ENCODE measurements at places on chromosomes 16 and 17.

DNA sequence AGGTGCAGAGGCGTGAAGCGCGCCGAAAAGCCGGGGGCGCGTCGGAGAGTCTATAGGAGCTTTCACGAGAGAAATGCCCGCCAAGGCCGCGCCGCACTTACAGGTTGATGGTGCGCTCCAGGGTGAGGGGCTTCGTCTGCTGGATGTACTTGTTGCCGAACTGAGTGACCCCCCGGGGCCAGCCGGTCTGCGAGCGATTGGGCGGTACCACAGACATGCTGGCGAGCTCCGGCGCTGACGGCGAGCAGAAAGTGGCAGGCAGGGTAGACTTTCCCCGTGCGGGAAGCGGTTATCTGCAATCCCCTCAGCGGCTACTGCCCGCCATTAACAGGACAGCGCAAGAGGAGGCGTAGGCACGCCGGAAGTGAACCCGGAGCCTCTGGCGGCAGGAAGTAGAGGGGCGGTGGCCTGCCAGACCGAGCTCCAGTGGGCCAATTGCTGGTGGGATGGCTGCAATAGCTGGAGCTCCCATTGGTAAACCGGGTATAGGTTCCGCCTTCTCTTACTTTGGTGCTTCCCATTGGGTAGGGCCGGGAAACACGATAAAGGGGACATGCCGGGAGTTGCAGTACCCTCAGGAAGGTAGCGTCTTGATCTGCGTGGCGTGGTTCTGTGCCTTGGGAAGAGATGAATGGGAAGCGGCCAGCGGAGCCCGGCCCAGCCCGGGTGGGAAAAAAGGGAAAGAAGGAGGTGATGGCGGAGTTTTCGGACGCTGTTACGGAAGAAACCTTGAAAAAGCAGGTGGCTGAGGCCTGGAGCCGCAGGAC is at the start of the genes NUDT21 and OGFOD1:
TSS of gene NUDT21 (minus strand) at position 347 of the 767 bp plus-strand sequence. CDS start at position 217, 130 bp downstream.
TSS of gene OGFOD1 (plus strand) at position 569 of the 767 bp plus-strand sequence. CDS start at position 628, 59 bp downstream.
- DNase-seq = peak; percentile 86

- DNase-seq = no peak
Measured at GRCh38 chr16:19400711-19401110, 17.0 kb upstream of the TMC5 start.

DNA sequence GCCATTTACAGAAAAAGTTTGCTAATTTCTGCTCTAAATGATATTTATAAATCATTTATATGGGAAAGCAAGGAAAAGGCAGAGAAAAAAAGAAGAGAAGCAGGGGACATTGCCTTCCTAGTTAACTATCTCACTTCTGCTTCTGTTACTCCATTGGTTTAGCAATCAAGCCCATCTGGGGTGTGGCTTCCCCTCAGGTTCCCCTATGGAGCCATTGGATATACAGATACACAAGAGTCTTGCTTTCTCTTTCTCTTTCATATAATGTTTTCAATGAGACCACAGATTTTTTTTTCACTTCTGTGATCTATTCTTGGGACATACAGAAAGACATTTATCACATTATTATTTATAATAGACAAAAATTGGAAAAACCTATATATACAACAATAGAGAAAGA is 105.6 kb upstream of the TOM1L1 start:
- DNase-seq = no peak

- no peak for DNase-seq
Measured at GRCh38 chr17:45274033-45274432, 12.1 kb upstream of the SPATA32 start.

DNA sequence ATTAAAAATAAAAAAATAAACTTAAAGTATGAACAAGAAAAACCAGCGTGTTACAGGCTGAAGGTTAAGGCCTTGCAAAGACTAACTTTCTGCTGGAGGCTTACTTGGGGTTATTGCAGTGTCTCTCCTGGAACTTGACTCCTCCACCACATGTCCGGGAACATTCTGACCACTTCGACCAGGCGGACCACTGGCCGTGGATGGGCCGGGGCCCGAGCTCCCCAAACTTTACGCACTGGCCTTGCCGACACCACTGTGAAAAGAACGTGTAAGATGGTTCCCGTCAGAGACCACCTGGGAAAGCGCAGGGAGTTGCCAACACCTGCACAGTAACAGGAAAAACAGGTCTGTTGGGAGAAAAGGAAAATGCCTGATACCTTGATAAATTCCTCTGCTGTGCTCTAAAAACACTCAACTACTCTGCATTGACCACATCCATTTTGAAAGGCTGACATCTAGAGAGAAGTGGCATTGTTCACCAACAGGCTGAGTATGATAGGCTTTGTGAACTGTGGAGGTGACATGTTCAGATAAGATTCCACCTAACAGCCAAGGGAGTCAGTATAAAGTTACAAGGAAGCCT is 99.1 kb downstream of the ADAMTS18 start:
- DNase-seq = no peak

DNA sequence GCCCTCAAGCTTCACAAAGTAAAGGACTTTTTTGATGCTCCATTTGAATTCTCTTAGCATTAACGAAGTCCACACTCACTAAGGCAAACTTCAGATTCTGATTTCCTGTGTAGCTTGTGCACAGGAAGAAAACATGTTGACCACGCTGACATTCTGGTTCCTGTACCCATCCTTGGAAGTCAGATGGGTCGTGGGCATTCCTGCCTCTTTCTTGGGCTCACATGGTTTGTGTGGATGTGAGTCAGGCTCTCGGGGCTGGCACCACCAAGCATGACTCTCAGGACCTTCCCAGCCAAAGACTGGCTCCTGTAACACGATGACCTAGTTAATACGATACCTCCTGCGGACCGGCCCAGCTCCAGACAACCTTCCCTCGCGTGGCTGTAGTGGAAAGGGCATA is 32.8 kb downstream of the ARSG start:
- DNase-seq = no peak

GRCh38 chr17:48502901-48503300 is 27.9 kb downstream of the HOXB1 start:
- no peak for DNase-seq

DNA sequence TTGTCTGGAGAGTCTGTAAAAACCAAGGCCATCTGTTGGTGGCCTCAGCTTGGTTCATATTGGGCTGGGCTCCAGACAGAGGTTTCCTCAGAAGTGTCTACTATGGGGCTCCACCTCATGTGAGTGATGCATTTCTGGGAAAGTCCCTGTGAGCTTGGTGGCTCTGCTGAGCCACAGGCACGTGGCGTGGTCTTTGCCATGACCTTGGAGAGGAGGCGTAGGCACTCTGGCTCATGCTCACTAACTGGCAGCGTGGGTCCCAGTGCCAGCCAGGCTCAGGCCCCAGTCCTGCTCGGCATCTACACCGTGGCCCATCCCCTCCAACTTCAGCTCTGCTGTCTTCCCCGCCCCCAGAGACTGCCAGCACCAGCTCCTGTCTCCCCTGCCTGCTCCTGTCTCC is 10.7 kb upstream of the SMTNL2 start:
- DNase-seq = peak; percentile 41

DNA sequence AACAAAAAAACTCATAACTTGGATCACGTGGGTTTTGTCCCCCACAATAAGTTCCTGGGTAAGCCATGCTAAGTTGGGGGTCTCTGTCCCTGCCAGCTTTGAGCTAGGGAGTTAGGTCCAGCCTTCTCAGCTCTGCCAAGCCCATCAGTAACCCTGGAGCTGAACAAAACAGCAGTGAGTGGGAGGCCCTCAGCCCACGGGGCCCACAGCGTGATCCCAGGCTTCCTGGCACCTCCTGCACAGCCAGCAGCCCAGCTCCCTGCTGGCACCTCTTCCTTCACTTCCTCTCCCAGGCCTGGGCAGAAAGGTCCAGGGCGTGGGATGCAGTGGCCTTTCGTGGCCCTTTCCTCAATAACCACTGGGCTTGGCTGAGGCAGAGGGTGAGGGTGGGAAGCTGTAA is 35.5 kb upstream of the CDC42EP4 start:
- no peak for DNase-seq

- no peak for DNase-seq
Measured at GRCh38 chr17:59527325-59527917, 38.0 kb upstream of the DHX40 start.

- DNase-seq = no peak
Measured at GRCh38 chr16:62370445-62370844, 334.2 kb upstream of the CDH8 start.

GRCh38 chr16:27254262-27254811 is 14.2 kb downstream of the NSMCE1 start:
- no peak for DNase-seq

DNA sequence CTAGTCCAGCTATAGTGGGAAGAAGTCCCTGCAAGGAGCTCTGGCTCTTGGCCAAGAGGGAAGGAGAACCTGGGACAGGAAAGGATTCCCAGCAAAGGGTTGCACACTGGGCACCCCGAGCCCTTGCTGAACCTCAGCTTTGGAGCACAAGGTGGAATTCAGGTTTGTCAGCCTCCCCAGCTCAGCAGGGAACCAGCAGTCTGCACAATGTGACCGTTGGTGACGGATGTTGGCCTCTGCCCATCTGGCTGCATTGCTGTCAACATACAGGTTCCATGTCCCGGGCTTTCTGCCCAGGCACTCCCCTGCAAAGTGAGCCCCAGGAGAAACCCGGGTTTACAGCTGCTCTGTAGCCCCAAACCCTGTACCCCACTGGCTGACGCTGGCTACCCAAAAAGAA is 6.7 kb downstream of the RPRML start:
- no peak for DNase-seq

DNA sequence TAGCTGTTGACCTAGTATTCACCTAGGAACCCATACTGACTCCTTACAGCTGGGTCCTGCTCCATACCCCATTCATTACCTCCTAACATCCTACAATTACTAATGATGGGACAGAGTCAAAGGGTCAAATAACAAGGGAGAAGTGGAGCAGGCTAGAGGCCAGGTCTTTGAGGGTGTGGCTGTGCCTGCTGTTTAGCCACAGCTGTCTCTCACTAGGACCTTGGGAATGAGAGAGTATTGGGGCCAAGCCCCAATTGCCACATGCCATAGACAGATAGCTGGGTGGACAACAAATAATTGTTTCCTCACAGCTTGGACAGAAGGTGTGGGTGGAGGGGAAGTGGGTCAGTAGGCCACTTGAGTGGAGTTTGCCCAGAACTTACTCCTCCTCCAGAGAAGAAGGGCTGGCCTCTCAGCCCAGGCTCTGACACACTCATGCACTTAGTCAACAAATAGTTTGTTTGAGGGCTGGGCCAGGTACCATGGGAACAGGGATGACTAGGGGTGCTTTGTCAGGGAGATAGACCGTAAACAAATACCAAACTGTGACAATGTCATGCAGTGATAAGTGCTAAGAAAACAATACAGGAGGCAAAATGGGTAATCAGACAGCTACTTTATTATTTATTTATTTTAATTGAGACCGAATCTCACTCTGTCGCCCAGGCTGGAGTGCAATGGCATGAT is 10.2 kb upstream of the CENPT start:
- DNase-seq = peak; percentile 30

GRCh38 chr17:41363881-41364280 is 5.7 kb downstream of the KRT33B start:
- no peak for DNase-seq

- no peak for DNase-seq
Measured at GRCh38 chr16:71954699-71955195, 45.5 kb downstream of the PKD1L3 start.

DNA sequence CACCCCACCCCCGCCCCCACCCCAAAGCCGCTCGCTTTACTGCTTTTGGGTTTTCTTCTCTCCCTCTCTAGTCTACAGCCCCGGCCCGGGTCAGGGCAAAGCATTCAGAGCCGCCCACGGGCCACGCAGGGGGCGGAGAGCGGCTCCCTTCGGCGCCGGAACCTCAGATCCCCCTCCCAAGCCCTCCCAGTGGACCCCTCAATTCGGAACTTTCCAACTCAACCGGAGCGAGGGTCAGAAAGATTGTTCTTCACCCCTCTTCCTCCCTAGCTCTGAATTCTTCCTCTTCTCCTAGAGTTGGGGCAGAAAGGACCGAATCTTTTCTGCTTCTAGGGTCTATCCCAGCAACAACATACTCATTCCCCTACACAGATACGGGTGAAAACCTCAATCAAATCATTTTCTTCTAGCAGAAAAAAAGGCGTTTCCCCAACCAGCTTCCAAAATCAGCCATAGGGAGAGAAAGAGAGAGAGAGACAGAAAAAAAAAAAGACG is 1.0 kb downstream of the HOXB2 start:
- DNase-seq = no peak

DNA sequence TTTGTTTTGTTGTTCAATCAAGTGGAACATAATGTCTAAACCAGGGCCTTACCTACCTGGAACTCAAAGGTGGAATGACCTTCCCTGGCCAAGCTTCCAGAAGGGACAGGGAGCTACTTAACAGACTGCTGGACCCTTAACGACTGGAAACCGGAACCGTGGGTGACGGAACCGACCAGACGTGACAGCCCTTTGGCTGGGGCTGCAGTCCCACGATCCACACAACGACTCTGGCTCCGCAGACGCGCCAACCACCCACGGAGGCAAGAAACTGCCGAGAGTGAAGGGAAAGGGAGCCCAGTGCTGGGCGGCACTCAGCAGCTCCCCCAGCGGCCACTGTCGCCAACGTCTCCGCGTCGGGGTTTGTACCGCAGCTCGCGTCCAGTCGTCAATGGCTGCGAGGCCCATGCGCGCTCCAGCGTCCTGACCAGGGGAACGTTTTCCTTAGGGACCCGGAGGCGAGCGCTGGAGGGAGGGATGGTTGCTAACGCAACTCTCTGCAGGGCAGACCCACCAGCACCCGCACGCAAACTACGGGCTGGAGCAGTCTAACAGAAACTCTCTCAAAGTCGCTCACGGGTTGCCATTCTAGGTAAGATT is 5.5 kb upstream of the KIF22 start:
- peak; percentile 79 for DNase-seq

DNA sequence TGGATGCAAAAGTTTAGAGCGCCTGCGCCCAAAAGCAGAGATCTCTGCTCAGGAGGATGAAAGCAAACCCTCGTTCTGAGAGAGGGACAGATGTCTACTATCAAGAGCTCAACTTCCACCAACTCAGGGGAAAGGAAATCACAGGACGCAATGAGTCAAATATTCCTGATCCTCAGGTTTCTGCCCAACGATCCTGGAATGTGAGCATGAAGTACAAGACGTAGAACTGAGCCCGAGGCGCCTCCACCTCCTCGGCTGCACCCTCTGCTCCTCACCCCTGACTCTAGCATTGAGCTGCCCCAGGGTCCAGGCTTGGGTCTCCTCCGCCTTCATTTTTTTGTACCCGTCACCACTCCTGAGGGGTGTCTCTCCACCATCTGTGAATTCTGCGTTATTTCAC is 15.4 kb downstream of the IFT140 start:
- DNase-seq = no peak

DNA sequence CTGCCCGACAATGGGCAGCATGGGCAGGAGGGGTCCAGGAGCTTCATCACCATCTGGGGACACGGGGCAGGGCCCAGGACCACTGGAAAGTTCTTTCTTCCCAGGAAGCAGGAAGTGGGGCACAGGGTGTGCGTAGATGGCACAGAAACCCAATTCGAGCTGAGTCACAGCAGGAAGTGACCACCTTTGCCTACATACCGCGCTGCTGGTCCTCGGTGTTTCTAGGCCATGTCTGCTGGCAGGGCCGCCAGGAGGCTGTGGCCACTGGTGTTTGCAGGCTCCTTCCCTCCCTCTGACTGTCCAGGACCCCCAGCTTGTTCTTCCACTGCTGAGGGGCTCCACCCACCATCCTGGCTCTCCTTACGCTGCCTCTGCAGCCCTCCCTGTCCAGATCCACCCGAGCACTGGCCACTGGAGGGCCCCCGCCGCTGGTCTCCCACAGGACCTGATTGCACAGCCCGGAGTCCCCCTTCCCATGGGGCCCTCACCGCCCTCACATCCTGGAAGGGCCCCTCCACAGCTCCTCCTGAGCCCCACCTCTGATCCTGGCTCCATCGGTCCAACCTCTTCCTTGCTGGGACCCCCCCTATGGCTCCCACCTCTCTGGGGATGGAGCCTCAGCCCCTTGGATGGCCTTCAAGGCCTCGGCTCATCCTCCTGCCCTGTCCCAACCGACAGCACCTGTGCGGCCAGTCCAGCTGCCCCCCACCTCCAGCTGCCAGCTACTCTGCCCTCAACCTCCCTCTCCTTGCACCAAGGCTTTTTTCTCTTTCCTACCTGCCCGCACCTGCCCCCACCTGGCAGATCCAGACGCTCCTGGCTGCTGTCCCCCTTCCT is 14.5 kb upstream of the RASD1 start:
- DNase-seq = no peak
